ENCODE measurements at places on chromosomes 11 and 22.

DNA sequence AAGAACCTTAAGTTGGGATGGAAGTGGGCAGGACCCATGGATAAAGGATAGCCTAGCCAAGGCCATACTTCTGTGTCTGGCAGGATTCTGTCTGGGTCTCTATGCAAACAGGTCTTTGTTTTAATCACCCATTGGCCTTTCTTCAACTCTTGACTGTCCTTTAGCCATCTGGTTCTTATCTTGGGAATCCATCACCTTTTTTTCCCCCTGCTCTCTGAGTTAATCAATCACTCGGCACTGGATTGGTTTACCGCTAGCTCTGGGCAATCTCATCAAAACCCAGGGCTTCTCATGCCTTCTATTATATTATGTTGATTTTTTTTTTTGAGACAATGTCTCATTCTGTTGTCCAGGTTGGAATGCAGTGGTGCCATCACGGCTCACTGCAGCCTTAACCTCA lies 1.8 kb upstream of the RNF169 start:
- DNase-seq, result no peak

GRCh38 chr22:46436595-46437175 lies 100.7 kb downstream of the CELSR1 start:
- no peak for DNase-seq

- DNase-seq, result no peak
These were observed 88.1 kb downstream of the MYO18B start for GRCh38 chr22:25829808-25830777.

GRCh38 chr11:36056160-36056751 lies 112.4 kb downstream of the LDLRAD3 start:
- no peak for DNase-seq

DNA sequence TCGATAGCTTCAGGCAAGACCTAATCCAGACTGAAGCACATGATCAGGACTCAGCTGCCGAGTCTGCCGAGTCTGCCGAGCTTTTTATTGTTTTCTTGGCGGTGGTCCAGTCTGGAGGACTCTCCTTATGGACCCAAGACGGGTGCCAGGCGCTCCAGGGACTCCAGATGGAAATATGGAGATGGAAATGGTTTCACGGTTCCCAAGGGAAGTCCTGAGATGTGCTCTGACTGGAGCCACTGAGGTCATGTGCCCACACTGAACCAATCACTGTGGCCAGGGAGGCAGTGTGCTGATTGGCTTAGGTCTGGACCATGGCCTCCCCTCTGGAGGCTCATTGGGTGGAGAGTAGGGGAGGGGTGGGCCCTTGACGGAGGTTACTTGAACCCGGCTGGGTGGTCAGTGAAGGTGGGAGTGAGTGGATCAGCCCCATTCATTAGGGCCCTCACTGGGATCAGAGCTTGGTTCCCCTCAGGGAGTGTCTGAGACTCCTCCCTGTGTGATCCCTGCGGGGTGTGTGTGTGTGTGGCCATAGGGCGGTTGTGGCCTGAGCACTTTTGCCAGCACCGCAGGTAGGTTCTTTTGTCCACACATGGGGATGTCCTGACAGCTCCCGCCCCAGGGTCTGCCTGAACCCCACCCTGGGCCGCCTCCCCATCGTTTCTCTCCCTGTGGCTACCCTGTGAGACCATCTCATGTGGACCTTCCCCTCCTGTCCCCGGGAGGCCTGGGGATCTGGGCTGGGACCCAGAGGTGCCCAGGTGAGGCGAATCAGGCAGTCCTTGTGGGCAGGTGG lies 14.0 kb downstream of the RPS6KA4 start:
- no peak for DNase-seq

GRCh38 chr11:95891423-95892170 lies 32.3 kb downstream of the MTMR2 start:
- DNase-seq, result no peak

GRCh38 chr22:30640839-30641430 lies 5.4 kb downstream of the SLC35E4 start:
- DNase-seq, result no peak

- peak; percentile 67 for DNase-seq
These were observed 73.5 kb downstream of the ZBTB16 start for GRCh38 chr11:114132944-114133394.

Measured in GM04503 (cell line).